ENCODE measurements at places on chromosomes 12 and 14.

DNA sequence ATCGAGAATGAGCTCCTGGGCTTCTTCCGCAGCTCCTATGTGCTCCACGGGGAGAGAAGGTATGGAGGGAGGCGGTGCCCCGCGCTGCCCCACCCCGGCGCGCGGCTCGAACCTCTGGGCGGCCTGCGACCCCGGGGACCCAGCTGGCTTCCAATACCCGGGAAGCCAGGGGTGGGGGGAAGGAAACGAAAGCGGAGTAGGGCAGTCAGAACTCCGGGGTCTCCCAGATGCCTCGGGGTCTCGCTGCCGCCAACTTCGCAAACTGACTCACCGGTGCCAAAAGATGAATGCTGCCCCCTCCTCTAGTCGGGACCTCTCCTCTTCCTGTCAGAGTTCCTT, 1.3 kb downstream of the TRHDE start:
- DNase-seq = no peak

GRCh38 chr14:65528069-65528468, 115.5 kb downstream of the FUT8 start:
- no peak for DNase-seq

- DNase-seq = no peak
Observed at GRCh38 chr12:9343731-9344130, 135.5 kb upstream of the PZP start.

GRCh38 chr12:67741270-67741669, 92.7 kb downstream of the DYRK2 start:
- no peak for DNase-seq

- DNase-seq = no peak
Observed at GRCh38 chr14:39680777-39681176, 248.5 kb upstream of the FBXO33 start.

GRCh38 chr14:94893411-94894160, 123.7 kb upstream of the GSC start:
- no peak for DNase-seq

DNA sequence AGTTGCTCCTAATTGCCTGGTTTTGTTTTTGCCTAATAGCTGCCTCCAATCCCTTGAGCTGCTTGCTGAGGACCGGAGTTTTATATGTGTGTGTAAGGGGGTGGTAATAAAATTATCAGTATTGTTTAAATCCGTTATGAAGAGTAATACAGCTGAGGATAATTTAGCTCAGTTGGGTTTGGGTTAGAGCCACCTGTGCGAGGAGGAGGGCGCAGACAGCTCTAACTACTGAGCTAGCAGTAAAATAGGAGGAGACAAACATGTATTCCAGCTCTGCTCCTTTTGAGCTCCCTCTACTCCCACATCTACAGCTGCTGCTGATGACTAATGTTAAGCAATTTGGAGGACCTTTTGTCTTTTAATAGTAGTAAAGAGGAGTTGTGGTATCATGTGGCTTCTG, 61.5 kb downstream of the SPATS2 start:
- DNase-seq = no peak

DNA sequence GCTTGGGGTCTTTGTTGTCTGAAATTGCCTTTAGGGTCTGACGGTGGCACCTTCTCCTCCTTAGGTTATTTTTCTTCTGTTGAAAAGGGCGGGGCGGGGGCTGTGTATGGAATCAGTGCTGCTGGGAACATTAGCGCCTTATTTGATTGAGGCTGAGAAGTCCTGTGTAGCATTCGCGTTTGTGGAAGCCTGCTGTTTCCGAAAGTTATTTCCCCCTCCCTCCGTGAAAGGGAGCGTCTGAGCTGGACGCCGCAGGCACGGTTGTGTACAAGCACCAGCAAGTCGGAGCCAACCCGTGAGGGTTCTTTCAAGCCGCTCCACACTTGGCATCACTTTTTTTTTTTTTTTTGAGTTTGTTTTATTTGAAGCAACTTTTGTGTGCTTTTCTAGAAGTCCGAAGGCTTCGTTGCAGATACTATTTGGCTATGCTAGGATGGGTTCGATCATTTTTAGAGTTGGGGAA, 1.1 kb downstream of the SYNE2 start:
- DNase-seq = peak; percentile 62
